Ureter (tissue), 1 donor: ENCODE measurements at places on chromosomes 5 and 9.

GRCh38 chr5:118033686-118034338, 954.5 kb downstream of the DTWD2 start:
- no peak for DNase-seq

DNA sequence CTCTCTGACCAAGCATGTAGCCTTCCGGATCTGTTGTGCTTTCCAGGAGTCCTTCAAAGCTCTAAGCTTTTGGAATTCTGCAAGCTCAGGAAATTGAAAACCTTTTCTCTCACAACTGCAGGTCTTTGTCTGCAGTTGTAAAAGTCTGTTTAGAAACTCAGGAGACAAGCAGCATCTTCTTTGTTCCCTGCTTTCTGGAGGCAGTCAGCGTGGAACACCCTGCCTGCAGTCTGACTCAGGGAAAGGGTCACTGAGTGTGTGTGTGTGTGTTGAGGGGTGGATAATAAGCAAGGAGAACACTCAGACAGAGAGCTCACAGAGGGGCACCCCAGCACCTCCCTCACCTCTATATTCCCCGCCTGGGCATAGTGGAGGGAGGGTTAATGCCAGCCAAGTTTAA, 29.1 kb downstream of the KCNIP1 start:
- no peak for DNase-seq

- DNase-seq: no peak
Measured at GRCh38 chr5:115418788-115419187, 122.3 kb upstream of the CCDC112 start.

- DNase-seq: no peak
Measured at GRCh38 chr9:81669041-81669651, 20.2 kb downstream of the TLE1 start.

- peak; percentile 54 for DNase-seq
Measured at GRCh38 chr5:160929360-160929759, 77.3 kb upstream of the ATP10B start.

GRCh38 chr9:119968836-119969707, 599.8 kb upstream of the BRINP1 start:
- peak; percentile 85 for DNase-seq

DNA sequence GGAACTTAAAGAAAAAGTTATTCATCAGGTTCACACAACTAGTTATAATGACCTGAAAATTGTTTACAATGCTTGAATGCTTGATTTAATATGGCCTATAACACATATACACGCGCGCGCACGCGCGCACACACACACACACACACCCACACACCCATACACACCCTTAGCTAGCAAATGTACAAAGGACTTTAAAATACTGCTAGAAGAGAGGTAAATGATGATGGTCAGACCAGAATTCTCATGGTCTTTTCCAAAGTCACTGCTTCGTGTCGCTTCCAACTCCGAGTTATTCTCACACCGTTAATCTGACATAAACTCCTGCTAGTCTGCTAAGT, 5.9 kb downstream of the LSM11 start:
- no peak for DNase-seq

DNA sequence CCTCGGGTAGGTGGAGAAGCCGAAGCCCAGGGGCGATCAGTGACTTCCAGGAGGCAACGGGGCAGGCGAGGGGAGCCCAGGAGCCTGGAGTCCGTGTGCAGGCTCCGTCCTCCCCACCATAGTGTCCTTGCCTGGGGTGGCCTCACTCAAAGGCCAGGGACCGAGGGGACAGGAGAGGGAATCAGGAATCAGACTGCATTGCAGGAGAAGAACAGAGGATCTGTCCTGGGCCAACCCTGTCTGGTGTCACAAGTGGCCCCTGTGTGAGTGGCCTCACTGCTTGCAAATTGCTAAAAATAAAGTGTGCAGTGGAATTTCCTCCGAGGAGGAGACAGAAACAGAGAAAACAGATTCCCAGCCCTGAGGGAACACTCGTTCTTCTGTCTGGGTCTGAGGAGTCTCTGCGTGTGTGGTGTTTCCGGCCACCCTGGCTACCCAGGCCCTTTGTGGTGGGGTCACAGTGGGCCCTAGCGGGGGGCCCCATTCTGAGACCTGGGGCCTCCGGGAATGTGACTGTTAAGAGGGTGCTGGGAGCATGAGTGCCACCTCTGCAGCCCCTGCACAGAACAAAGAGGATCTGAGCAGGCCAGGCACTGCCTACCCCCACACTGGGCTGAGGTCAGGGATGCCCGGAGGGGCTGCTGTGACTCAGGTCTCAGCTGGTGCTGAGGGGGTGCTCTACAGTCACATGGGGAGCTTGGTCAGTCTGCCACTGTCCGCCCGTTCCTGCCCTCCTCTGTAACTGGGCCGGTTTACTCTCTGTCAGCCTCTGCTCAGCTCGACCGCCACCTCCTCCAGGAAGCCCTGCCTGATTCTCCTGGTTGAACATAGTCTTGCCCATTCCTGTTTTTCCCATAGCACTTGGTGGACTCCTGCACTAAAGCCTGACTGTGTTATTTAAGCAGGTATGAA, 7.4 kb downstream of the TRAF1 start:
- no peak for DNase-seq

DNA sequence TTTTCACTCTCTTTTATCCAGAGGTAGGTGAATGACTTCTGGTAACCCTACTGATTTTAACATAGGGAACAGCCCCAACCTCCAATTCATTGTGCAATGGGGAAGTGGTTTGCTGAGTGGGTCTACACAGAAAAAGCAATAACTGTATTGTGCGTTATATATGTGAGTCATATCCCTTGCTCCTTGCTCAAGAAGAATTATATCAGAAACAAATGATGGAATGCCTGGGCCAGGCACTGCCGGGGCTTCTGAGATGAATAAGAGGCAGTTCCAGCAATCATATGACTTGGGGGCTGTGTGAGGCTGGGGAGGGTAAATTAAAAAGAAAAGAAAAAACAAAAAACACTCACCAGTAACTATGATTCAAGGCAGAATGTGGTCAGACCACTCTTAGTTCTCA, 79.2 kb upstream of the ABCA1 start:
- no peak for DNase-seq

GRCh38 chr9:14309403-14309802, 4.5 kb downstream of the NFIB start:
- no peak for DNase-seq

GRCh38 chr9:104988539-104988938, 60.6 kb upstream of the ABCA1 start:
- DNase-seq: no peak

GRCh38 chr5:158387499-158387898, 528.6 kb upstream of the CLINT1 start:
- no peak for DNase-seq

- DNase-seq: no peak
Measured at GRCh38 chr9:126620478-126620877, 6.8 kb downstream of the LMX1B start.

DNA sequence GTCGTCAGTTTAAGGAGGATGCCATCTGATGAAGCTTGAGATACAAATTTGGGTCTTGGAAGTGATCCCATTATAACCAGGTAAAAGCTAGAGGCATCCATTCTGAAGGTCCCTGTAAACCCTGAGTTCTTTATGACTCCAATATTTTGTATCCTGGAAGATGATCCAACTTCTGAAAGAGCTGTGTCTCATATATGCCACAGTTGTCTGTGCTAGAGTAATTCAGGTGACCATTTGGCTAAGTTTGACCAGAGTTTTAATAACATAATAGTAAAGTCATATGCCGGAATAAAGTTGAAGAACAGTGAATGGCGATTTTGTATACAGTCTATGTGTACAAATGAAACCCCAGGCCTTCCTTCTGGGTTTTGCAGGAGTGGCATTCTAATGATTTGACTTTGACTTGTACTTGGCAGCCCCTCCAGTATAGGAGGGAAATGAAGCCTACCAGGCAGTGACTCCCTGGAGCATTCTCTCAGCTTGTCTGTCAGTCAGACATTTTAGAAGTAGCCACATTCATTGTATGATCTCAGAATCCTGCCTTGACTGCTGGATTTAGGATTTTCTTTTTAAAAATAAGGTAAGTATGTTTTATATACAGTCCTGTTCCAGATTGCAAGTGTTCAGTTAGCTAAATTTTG, 39.6 kb downstream of the ENTREP1 start:
- DNase-seq: no peak
